ENCODE measurements at places on chromosomes 3 and 15.

DNA sequence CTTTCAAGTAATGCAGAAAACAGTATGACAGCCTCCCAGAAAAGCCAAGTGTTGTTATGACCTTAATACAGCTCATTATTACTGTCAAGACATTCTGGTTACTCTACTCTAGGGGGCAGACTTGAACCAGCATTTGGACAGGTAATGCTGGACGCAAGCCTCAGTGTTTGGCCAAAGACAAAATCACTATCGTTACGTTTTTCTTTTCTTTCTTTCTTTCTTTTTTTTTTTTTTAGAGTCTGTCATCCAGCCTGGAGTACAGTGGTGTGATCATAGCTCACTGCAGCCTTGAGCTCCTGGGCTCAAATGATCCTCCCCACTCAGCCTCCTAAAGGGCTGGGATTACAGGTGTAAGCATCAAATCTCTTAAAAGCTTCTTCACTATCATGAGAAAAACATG lies 29.4 kb upstream of the TMEM45A start:
- no peaks in the 10 kb centered on the region for H3K36me3 ChIP-seq
- no peak overlapping the region for H3K4me3 ChIP-seq
- no peaks in the 10 kb centered on the region for H3K27me3 ChIP-seq
- peaks cover 11% of the 10 kb centered on the region for H3K4me1 ChIP-seq

GRCh38 chr15:66879531-66880368 lies 177.7 kb downstream of the SMAD6 start:
- ATAC-seq = no peak
- H3K27me3 ChIP-seq = peaks cover 42% of the 10 kb centered on the region
- no peak overlapping the region for H3K27ac ChIP-seq
- H3K4me1 ChIP-seq = peaks cover 37% of the 10 kb centered on the region

- no peak for ATAC-seq
- H3K36me3 ChIP-seq = peaks cover 34% of the 10 kb centered on the region
- H3K4me3 ChIP-seq = no peak overlapping the region
- H3K27me3 ChIP-seq = no peaks in the 10 kb centered on the region
Measured at GRCh38 chr3:19432669-19433068, 284.4 kb downstream of the KCNH8 start.

- no peak overlapping the region for H3K4me3 ChIP-seq
- H3K27ac ChIP-seq = no peak overlapping the region
- no peaks in the 10 kb centered on the region for H3K36me3 ChIP-seq
- peaks cover 34% of the 10 kb centered on the region for H3K27me3 ChIP-seq
- ATAC-seq = no peak
Measured at GRCh38 chr3:45049807-45050206, 23.7 kb downstream of the CLEC3B start.

DNA sequence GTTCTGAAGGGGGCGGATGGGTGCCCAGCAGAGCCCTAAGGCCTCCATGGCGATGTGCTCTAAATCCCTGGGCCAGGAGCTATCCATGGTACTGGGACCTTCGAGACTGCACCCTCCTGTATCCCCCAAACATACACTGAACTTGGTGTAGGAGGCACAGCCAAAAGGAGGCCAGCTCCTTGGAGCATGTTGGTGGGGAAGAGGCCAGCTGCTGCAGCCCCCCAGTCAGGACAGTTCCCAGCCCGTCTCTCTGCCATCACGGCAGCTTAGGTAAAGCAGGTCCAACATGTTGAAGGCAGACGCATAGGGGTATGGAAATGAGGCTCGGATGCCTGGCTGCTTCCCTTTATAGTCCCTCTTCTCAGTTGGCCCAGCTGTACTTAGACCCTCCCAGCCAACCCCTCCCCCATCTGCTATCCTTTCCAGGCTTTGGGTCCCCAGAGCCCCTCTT lies 1.8 kb downstream of the CAMKV start:
- H3K4me3 ChIP-seq = no peak overlapping the region
- H3K27ac ChIP-seq = no peak overlapping the region
- no peaks in the 10 kb centered on the region for H3K36me3 ChIP-seq
- H3K27me3 ChIP-seq = peaks cover 72% of the 10 kb centered on the region
- ATAC-seq = no peak
- peaks cover 4% of the 10 kb centered on the region for H3K4me1 ChIP-seq

DNA sequence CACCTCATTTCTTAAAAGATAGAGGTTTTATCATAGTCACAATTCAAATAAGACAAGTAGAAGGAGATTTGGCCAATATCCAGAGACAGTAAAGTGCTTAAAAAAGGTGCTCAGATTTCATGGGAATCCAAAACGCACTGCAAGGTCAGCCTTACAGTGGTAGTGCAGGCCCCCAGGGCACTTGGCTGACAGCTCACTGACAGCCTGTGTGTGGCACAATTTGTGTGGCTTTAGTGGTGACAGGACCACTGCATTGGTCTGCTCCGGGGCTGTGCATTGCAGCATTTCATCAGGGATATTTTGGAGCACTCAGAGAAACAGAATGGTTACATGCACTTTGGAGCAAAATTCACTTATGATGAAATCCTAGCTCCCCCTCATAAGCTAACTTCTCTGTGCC lies 544.3 kb downstream of the NTRK3 start:
- peaks cover 7% of the 10 kb centered on the region for H3K27me3 ChIP-seq
- no peak for ATAC-seq
- no peak overlapping the region for H3K4me3 ChIP-seq
- no peaks in the 10 kb centered on the region for H3K4me1 ChIP-seq
- H3K36me3 ChIP-seq = no peaks in the 10 kb centered on the region
- no peak overlapping the region for H3K27ac ChIP-seq
